ENCODE measurements at places on chromosomes 1 and 21.

DNA sequence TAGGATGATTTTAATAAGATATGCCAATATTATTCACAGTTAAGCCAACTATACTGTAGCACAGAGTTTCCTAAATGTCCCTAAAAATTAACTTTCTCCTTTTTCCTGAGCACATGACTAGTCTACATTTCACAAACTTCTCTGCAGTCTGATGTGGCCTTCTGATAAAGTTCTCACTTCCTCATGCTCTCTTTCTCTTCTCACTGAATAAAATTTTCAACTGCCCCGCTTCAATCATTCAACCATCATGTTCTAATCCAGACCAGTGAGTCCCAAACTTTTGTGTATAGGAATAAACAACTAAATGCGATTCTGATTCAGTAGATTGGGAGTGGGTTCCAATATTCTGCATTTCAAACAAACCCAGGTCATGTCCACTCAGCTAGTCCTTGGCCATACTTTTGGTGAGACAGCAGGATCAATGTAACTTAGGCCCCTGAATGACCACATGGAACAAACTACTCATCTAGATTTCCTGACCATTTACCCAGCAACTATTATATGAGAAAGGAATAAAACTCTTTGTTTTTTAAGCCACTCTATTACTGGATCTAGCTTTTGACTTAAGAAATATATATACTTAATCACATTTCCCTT, 20.1 kb downstream of the TUT4 start:
- no peak for DNase-seq

DNA sequence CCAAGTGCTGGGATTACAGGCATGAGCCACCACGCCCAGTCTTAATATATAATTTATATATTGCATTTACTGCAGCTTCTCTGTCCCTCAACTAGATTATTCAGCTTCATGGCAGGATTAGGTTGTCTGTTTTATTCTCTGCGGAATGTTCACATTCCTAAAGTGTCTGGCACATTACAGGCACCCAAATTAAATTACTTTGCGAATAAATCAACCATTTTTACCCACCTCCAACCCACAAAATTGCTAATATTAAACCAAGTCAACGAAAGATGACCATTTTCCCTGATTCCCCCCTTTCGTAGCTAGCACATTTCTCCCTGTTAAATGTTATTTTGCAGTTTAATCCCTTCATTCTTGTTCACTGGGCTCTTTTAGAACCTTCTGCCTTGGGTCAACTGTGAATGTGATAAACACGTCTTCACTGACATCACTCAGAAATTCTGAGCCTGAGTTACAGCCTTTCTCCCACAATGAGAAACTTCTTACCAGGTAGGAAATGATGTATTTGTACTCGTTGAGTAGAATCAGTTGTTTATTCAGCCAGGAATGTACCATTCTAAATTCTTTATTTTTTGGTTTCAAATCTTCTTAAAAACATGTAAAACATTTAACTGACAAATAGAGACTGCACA, 35.9 kb downstream of the THAP3 start:
- no peak for DNase-seq

GRCh38 chr1:8348777-8349472, 31.0 kb downstream of the SLC45A1 start:
- peak; percentile 57 for DNase-seq

- DNase-seq, result no peak
Observed at GRCh38 chr1:119330466-119331189, 38.0 kb upstream of the HAO2 start.

DNA sequence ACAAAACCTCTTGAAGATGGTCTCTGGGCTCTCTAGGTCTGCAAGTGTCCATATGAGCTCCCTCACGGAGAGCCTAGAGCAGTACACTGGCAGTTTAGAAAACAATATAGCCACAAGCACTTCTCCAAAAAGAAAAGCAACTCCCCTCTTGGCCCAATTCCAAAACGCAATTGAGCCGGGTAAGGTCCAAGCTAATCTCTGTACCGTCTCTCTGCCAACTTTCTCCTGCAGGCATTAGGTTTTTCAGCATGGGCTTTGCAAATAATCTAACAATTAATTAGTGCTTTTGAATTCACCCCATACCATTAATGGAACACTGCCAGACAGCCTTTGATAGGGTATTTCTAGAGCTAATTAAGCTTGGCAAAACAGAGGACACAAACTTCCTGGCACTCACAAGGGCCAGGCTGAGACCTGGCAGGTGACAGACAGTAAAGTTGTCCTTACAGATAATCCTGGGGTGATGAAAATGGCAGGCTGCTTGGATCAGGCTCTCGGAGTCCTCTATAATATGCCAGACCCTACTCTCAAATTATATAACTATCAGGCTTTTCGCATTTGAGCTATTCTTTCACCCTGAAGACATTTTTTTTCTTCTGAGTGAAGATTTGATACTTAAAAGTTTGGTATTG, 39.8 kb downstream of the TGFBR3 start:
- DNase-seq, result no peak

Measured in effector memory CD4-positive, alpha-beta T cell (primary cell).